ENCODE measurements at places on chromosomes 5 and 9. TPM values are rescaled to one million over a fixed set of nuclear protein-coding genes. Genes with fewer than 3 reads are reported as not detected.

DNA sequence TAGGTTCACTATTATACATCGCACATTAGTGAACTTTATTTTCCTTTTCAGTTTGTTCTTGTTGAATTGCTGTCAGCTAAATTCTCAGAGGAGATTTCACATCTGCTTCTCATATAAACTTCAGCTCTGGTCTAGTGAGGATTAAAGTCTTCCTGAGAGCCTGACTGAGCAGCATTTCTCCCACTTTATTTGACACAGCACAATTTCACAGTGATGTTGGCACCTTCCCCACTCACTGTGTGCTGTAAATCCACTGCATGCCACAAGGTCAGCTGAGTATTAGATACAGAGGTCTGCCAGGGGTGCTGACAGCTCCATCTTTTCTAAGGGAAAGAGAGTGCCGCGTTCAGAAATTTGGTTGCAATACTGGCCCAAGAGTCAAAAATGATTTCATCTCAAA lies 567.4 kb downstream of the PRR16 start:
- DNase-seq: peak; percentile 36

GRCh38 chr5:124742983-124743601 lies 3.3 kb downstream of the ZNF608 start:
- DNase-seq: no peak

- DNase-seq: no peak
Observed at GRCh38 chr9:127909839-127910273, 7.0 kb downstream of the ST6GALNAC4 start.

DNA sequence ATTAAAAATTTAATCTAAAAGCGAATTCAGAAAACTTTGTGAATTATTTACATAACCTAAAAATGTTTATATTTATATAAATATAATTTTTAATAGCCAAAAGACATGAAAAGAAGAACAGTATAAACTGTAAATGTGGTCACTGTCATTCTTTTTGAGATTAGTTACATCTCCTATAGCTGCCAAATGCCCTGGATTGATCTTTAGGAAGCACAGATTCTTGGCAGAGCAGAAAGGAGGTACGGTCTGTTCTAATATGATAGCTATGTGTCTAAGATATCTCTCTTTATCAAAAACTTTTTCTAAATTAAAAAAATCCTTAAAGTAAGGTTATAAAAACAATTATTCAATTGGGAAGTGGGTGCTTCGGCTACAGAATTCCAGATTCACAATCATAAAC lies 151.0 kb downstream of the LPAR1 start:
- DNase-seq: no peak

GRCh38 chr9:114954956-114955582 lies 24.7 kb upstream of the TNFSF8 start:
- no peak for DNase-seq

DNA sequence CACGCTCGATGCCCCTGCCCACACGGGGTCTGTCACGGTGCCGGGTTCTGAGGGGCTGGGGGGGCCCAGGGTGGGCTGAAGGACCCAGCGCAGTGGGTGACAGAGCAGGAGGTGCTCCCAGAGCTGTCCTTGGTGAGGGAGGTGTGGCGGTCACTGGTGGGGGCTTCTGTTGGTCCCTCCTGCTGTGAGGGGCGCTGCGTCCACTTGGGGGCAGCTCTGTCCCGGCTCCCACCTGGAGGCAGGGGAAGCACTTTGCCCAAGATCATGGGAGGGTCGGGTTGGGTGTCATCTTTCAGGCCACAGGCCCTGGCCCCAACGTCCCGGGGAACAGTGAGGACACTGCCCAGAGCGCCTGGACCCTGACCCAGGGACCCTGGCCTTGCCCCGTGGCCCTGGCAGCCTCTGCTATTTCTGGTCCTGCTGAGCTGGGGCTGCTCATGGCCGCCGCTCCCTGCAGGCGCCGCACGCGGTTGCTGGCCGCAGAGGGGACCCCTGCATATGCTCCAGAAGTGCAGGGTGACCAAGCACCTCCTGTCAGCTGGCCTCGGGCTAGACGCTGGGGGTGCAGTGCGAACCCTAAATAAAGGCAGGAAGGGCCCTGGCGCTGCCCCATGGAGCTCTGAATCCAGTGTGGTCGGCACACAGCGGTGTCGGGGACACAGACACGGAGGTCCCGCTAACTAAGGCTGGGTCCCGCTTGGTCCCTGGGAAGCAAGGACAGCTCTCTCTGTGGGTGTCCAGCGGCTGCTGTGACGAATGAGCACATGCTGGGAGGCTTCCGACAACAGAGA lies 11.6 kb upstream of the RNU6ATAC start:
- DNase-seq: peak; percentile 21

- DNase-seq: no peak
Observed at GRCh38 chr5:122183788-122184170, 54.4 kb downstream of the ZNF474 start.

STPG3 gene
- 0.98 TPM for polyA plus RNA-seq

C5 gene
- polyA plus RNA-seq: 87.6 TPM

PTRH1 gene
- 4.0 TPM for polyA plus RNA-seq

INSL4 gene
- polyA plus RNA-seq: not detected

IFNB1 gene
- polyA plus RNA-seq: not detected
